ENCODE measurements at places on chromosomes 6 and 20.
A peak's percentile ranks its signal among the peaks of the same experiment; 100 is the strongest.

GRCh38 chr6:109991201-109992101 is 13.3 kb downstream of the GPR6 start:
- no peak for DNase-seq

DNA sequence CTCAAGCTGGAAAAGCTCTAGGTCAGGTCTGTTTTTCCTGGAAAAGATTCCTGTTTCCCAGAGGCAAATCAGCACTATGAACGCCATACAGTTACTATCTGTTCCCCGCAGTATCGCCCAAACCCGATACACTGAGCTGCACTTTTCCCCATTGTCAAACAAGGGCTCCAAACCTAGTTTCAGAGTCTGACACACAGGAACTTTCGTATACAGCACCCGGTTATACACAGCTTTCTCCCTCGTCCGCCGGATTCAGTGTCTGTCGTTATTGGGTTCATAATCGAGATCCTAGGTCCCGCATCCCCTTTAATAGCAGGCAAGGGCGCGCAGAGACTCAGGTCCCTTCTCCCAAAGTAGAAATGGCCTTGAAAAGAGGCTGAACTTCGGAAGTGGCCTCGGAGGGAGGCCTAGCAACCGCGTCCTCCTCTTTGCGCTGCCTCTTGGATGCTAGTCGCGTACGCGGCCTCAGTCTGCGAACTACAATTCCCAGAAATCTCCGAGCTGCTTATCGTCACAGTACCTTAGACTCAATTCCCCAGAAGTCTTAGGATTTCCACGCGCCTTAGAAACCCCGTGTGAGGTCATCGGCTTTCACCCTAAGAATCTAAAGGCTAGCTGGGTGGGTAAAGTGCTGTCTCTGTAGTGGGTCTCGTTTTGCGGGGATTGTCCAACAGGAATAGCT is 34.2 kb downstream of the ZNF391 start:
- peak; percentile 8 for DNase-seq

DNA sequence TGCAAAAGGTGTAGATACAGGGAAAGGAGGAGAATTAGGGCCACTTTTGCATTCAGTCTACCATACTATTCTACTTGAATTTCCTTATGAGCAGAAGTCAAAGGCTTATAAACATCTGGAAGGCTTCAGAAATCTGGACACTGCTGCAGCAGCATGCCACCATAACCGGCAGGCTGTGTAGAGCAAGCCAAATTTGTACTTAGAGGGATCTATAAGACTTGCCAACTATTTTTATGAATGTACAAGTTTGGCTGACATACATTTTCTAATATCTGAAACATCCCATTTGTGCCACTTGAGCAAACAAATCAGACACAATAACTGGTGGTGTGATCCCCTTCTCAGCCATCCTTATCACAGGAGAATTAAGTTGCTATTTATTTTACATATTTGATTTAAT is 14.0 kb upstream of the PLCB1 start:
- peak; percentile 17 for DNase-seq

- no peak for DNase-seq
Observed at GRCh38 chr6:10033223-10033829, 381.5 kb downstream of the TFAP2A start.

GRCh38 chr6:138004430-138005287 is 102.6 kb downstream of the PERP start:
- peak; percentile 28 for DNase-seq

DNA sequence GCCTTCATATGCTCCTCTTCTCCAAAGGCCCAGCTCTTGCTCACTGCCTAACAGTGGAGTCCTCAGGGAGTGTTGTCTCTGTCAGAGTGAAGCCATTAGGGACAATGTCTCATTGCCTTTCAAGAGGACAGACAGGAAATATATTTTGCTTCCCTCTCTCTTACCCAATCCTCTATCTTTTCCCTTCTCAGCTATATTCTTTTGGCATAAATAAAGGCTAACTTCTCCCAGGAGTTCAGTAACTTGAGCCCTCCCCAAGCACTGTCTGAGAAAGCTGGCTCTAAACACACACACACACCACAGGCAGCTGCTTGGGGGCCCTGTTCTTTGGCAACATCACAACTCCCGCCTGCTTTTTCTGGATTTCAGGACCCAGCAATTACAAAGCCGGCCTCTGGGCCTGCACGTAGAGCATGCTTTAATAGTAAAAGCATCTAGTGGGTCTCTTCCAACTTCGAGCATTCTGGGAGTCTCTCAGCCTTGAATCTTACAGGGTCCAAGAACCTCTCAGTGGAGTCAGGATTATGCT is 34.7 kb upstream of the LAMA4 start:
- peak; percentile 95 for DNase-seq

- DNase-seq: no peak
Observed at GRCh38 chr6:161354276-161354840, 80.5 kb upstream of the AGPAT4 start.

GRCh38 chr6:4264081-4264480 is 128.7 kb upstream of the ECI2 start:
- DNase-seq: no peak

DNA sequence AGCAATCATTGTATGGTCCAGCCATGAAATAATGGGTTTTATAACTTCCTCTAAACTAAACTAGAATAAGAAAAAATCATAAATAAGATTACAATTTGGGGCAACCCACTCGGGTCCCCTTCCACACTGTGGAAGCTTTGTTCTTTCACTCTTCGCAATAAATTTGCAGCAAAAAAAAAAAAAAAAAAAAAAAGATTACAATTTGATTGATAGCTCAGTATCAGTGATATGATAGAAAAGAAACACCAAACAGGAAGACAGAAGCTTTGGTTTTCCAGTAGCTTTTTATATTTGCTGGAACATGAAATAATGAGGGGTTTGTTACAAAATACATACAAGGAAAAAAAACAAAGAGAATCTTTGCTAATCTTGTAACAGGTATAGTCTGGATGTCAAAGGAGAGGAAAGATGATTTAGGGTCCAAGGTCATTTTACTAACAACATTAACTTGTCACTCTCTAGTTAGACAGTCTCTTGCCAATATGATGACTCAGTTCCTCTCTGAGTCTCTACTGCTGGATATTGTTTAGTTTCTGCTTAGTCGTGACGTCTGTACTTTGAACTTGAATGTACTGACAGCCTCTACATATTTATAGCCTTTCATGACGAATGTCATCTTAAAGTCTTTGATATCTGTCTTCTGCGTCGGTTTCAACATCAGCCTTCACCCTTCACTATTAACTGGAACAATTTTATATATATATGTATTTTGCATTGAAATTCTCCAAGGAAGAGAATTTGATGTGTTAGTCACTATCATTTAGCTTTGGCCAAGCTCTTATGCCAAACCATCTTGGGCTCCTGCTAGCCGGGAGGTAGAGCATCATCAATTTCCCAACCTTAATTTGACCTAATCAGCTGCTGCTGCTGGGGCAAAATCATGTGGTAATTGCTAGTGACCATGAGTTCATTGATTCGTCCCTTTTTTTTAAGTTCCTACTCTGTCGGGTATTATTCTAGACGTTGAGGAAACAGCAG is 213.1 kb upstream of the STXBP5 start:
- peak; percentile 89 for DNase-seq

GRCh38 chr6:54260025-54260424 is 48.2 kb upstream of the TINAG start:
- DNase-seq: no peak

DNA sequence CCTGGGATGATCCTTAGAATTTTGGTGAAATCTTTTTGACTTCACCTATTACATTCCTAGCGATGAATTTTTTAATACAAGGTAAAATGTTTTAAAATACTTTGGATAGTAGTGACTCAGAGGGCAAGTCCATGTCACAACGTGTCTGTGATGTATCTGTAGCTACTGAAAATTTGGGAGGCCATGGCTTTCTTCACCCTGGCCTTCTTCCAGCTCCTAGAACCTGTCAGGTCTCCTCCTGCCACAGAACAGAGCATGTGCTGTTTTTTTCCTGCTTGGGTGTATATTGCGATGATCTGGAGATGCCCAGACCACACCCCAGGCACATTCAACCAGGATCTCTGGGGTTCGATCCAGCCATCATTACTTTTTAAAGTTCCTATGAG is 194.4 kb downstream of the BTBD3 start:
- no peak for DNase-seq

DNA sequence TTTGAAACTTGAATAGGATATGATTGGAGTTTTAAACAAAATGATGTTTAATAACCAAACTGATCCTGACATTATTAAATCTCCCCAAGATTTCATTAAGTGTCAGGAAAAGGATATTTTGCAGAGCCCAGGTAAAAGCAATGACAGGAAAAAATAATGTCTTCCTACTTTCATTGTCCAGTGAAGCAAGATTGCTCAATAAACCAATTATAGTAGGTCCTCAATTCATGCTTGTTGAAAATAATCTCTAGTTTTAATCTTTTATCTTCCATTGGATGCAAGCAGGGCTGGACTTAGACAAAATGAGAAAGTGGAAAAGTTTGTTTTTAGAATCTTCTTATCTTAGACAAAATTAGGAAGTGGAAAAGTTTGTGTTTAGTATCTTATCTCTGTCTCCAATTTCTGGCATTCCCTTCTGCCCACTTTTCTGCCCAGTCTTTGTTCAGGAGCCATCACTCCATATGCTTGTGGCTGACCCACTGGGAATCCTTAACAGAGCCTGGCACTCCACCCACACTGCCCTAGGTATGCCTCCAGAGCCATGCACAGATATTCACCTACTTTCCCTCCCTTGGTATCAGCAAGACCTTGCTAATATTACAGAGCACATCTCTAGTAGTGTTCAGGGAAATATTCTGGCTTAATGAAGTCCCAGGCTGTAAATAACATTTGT is 57.0 kb upstream of the CARMIL1 start:
- DNase-seq: no peak

- no peak for DNase-seq
Observed at GRCh38 chr6:71187141-71187540, 101.5 kb upstream of the OGFRL1 start.

- no peak for DNase-seq
Observed at GRCh38 chr20:2537101-2537500, 728 bp downstream of the TMC2 start.

DNA sequence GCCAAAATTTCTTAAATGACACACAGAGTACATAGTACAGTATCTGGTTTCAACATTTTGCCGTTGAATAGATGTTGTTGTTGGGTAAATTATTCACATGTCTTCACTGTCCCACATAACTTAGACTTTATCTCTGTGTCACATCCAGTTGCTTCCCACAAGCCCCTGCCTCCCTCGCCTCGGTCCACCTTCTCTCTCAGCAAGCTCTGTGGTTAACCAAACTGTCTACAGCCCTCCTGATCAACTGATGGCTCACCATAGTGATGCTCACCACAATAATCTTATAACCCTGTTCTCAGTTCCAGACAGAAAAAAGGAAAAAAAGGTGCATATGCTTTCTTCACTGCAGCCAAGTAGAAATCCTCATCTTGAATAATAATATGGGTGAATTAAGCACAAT is 23.0 kb downstream of the IL17F start:
- DNase-seq: no peak

GRCh38 chr6:7656355-7656754 is 66.4 kb downstream of the SNRNP48 start:
- DNase-seq: no peak

DNA sequence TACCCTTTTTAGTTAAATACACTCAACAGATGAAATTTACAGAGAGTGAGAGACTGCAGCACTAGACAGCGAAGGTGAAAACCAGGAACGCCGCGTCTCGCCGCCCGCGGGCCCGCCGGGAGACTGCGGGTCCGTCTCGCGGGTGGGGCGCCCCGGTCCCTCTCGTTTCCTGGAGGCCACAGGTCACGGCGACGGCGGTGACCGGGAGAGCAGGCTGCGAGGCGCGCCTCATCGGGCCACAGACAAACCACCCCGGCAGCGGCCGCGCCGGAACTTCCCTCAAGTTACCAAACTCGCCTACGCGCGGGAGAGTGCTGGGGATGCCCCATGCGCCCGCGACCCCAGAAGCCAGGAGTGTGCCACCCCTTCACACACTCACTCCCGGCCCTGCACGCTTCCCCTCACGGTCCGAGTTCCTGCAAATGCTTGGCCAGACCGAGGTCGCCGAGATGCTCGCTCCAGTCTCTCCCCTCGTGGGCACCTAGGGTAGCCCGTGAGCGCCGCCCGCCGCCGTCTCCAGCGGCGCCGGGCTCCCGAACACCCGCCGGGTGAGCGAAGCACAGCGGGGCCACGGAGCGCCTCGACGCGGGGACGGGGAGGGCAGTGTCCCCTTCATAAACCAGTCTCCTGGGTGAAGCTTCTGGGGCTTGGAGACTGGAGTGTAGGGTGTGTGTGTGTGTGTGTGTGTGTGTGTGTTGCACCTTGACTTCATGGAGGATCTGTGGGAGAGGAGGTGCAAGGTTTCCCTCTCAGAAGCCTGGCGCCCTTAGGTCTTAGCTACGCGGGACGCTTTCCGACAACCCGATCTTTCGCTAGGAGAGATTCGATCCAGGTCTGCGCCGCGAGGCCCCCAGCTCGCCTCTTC is 1.4 kb downstream of the BACH2 start:
- peak; percentile 32 for DNase-seq

- DNase-seq: no peak
Observed at GRCh38 chr20:49631856-49632418, 64.0 kb upstream of the PTGIS start.

- DNase-seq: no peak
Observed at GRCh38 chr6:119915971-119916370, 566.4 kb upstream of the MAN1A1 start.

GRCh38 chr20:44113618-44114376 is 73.2 kb downstream of the JPH2 start:
- DNase-seq: no peak

DNA sequence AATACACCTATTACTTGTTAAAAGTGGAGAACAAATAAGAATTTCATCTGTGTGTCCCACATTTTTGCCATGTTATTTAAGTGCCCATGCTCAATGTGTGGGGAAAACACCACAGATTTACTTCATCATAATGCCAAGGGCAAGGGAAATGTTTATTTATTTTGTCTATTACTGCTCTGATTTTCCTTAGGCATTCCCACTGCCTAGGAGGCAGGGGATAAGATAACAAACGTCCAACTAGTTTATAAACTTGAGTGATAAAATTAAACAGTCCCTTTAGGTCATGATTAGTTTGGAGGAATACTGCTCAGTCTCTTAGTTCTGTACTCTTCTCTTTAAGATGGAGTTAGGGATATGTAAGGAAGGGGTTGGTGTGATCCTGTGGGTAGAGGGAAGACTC is 598.4 kb upstream of the MARCKS start:
- no peak for DNase-seq

DNA sequence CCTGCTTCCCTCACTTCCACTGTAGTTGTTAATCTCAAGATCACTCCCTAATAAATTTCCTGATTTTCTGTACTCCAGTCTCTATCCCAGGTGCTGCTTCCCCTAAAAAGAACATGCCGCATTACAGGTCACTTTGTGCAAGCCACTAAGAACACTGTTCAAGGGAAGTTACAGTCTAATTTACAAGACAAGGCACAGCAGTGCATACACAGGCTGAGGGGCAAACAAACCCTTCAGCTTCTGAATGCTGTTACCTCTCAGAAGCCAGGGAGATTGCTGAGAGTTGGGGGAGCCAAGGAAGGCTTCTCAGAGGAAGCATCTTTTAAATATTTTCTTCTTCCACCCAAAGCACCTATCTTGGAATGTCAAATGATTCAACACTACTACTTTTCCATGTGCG is 445.3 kb upstream of the FLRT3 start:
- no peak for DNase-seq
